ENCODE measurements at places on chromosomes 11 and 22. TPM values are rescaled to one million over a fixed set of nuclear protein-coding genes. Genes with fewer than 3 reads are reported as not detected.

DNA sequence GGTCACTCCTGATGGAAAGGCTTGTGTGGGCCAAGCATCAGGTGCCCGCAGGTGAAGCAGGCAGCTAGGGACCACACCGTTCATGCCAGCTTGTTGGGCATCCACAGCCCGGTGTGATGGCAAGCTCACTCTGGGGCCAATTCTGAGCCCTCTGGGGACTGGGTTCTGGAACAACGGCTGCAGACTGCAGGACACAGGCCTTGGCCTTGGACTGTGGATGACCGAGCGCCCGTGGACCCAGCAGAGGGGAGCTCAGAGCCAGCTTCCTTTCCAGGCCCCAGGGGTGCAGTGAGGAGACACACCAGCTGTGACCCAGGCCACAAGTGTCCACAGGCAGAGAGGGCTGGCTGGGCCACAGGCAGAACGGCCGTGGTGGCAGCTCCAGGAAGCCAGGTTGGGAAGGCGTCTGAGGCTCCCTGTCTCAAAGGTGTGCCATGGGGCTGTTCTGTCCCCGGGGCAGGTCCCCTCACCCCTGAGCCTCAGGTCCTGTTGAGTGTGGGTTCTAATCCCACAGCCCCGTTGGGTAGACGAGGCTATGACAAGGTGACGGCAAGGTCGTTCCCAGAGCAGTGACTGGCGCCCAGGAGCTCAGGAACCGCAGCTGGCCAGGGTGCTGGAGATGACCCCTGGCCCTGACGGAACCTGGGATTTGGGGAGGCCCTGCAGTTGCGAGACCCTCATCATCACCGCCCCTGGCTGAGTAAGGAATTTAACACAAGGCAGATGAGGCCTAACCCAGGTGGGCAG is 1079.4 kb downstream of the BRD1 start:
- no peaks in the 10 kb centered on the region for H3K4me1 ChIP-seq
- DNase-seq = peak; percentile 35
- no peak overlapping the region for H3K4me3 ChIP-seq
- H3K36me3 ChIP-seq = no peaks in the 10 kb centered on the region

DNA sequence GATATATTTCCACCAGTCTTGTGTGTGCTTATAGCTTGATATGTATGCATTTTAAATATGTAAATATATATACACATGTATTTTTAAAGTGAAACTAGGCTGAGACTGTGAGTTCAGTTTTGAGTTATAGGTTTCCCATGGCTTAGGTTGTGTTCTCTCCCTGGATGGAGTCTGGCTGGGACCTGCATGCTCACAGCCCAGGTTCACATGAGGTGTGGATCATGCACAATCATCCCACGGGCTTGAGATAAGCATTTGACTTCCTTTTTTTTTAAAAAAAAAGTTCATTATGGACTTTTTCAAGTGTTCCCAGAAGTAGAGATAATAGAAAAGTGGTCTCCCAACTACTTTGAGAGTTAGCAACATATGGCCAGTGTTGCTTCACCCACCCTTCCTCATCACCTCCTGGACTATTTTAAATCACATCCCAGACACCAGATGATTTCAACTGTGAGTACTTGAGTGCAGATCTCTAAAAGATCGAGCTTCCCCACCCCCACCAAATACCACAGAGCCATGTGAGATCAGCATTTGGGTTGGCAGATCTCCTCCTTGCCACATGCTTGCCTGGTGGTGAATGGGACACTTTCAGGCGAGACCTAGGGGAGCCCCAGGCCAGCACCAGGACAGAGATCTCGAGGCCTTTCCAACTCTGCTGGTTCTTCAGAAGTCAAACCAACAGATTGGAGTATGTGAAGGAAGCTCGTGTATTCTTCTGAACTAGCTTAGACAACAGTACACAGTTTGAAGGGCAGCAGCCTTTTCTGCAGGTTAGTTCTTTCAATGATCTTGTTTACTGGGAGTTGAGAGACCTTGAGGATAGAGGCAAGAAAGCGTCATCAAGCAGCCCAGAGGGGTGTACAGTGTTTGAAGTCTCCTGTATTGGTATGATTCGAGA is 15.9 kb downstream of the MED15 start:
- DNase-seq = no peak
- H3K4me3 ChIP-seq = no peak overlapping the region
- no peak overlapping the region for H3K27ac ChIP-seq
- no peaks in the 10 kb centered on the region for H3K36me3 ChIP-seq
- no peaks in the 10 kb centered on the region for H3K27me3 ChIP-seq
- H3K4me1 ChIP-seq = 0 out of 2 replicates have a peak, but pooled peaks cover 6% of the 10 kb centered on the region

DNA sequence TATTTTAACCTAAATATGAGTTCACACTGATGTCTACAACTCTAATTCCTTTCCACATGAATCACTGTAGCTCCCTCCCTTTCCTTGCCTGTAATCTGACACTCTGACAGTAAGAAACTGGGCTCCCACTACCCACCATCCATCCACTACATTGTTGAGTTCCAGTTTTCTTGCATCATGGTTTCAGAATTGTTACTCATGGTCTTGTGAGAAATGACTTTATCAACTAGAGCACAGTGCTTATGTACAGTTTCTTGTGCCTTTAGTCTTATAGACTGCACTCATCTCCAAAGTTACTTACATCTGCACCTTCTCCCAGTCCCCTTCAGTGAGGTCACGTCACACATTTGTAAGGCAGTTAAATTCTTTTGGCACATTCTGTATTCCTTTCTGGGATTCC is 78.6 kb downstream of the RTL6 start:
- DNase-seq = no peak
- no peak overlapping the region for H3K4me3 ChIP-seq
- H3K4me1 ChIP-seq = no peaks in the 10 kb centered on the region
- no peaks in the 10 kb centered on the region for H3K27me3 ChIP-seq

GRCh38 chr22:40603088-40603605 is 33.4 kb downstream of the MRTFA start:
- peaks cover 12% of the 10 kb centered on the region for H3K4me1 ChIP-seq
- H3K36me3 ChIP-seq = no peaks in the 10 kb centered on the region
- H3K27me3 ChIP-seq = no peaks in the 10 kb centered on the region
- no peak for DNase-seq
- no peak overlapping the region for H3K27ac ChIP-seq
- no peak overlapping the region for H3K4me3 ChIP-seq

- no peak for DNase-seq
- H3K4me1 ChIP-seq = peaks cover 6% of the 10 kb centered on the region
- H3K27me3 ChIP-seq = no peaks in the 10 kb centered on the region
- no peak overlapping the region for H3K4me3 ChIP-seq
- H3K36me3 ChIP-seq = no peaks in the 10 kb centered on the region
Measured at GRCh38 chr22:46053563-46054090, 76.7 kb upstream of the WNT7B start.

DNA sequence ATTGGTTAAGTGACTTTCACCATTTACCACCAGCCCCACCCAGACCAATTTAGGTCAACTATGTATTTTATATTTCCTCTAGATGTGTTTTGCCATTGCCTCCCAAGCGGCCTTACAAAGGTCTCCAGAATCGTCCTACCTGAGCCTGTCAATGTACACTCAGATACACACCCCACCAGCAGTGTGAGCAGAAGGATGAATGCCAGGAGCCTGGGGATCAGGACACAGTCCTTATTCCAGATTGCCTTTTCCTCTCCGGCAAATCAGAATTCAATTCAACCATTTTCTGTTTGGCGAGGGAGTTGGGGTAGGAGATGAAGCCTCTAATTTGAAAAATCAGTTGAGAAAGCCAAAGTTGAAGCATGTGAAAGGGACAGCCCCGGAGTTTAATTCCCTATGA is 35.4 kb upstream of the CRTAM start:
- no peak overlapping the region for H3K4me3 ChIP-seq
- H3K27me3 ChIP-seq = no peaks in the 10 kb centered on the region
- H3K27ac ChIP-seq = no peak overlapping the region

DNA sequence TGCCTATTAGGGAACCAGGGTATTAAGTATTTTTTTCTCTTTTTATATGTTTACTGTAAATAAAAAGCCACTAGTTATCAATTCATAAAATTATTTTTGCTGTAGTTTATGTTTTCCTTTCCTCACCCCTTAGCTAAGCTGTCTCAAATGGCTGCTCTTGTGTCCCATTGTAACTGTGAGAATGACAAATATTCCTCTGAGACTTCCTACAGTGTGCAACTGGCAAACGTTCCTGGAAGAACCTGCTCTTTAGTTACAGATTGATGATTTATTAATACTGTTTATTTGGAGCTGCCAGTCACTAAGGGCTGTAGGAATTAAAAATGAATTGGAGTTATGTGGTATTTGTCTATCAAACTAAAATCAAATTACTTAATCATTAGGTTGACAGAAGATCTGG is 675.4 kb upstream of the ARHGAP42 start:
- H3K4me1 ChIP-seq = no peaks in the 10 kb centered on the region
- no peak overlapping the region for H3K4me3 ChIP-seq
- no peak for DNase-seq
- H3K27ac ChIP-seq = no peak overlapping the region
- H3K27me3 ChIP-seq = no peaks in the 10 kb centered on the region

The MRPL23 gene
- 244 TPM for polyA plus RNA-seq
